Chondrocyte (in vitro differentiated cells): ENCODE measurements at places on chromosomes 6 and 20. TPM values are rescaled to one million over a fixed set of nuclear protein-coding genes. Genes with fewer than 3 reads are reported as not detected.

GRCh38 chr6:15672291-15672690 lies 9.5 kb upstream of the DTNBP1 start:
- H3K27ac ChIP-seq: no peak overlapping the region
- H3K27me3 ChIP-seq: peaks cover 27% of the 10 kb centered on the region
- no peak overlapping the region for H3K4me3 ChIP-seq
- no peak for DNase-seq
- H3K4me1 ChIP-seq: no peaks in the 10 kb centered on the region

GRCh38 chr6:17851001-17851719 lies 136.3 kb downstream of the KIF13A start:
- peaks cover 31% of the 10 kb centered on the region for H3K4me1 ChIP-seq
- H3K27me3 ChIP-seq: no peaks in the 10 kb centered on the region
- peaks cover 25% of the 10 kb centered on the region for H3K36me3 ChIP-seq
- no peak for DNase-seq
- H3K4me3 ChIP-seq: peak overlapping the region; percentile 7

HRH3 gene
- total RNA-seq: not detected in 3 replicates

DNA sequence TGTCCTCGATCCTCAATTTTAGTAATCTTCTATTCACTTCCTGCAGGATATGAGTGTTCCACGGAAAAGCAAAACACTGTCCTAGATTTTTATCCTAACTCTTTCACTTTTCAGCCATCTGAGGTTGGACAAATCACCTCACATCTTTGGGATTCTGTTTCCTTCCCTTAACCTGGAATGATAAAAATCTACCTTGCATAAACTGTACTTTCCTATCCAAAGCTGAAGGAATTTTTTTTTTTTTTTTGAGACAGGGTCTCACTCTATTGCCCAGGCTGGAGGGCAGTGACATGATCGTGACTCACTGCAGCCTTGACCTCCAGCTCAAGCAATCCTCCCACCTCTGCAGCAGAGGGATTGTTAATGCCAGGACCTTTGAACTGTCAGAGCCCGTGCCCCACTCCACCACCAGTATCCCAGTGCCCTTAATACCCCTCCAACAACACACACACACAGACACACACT lies 20.5 kb downstream of the CAPN11 start:
- no peak for DNase-seq
- H3K27me3 ChIP-seq: no peaks in the 10 kb centered on the region
- H3K4me1 ChIP-seq: peaks cover 29% of the 10 kb centered on the region
- no peak overlapping the region for H3K4me3 ChIP-seq

GRCh38 chr6:35014786-35015185 lies 125.7 kb downstream of the ANKS1A start:
- peaks cover 3% of the 10 kb centered on the region for H3K36me3 ChIP-seq
- H3K27ac ChIP-seq: no peak overlapping the region
- no peaks in the 10 kb centered on the region for H3K27me3 ChIP-seq
- peaks cover 52% of the 10 kb centered on the region for H3K4me1 ChIP-seq
- DNase-seq: no peak
- no peak overlapping the region for H3K4me3 ChIP-seq

DNA sequence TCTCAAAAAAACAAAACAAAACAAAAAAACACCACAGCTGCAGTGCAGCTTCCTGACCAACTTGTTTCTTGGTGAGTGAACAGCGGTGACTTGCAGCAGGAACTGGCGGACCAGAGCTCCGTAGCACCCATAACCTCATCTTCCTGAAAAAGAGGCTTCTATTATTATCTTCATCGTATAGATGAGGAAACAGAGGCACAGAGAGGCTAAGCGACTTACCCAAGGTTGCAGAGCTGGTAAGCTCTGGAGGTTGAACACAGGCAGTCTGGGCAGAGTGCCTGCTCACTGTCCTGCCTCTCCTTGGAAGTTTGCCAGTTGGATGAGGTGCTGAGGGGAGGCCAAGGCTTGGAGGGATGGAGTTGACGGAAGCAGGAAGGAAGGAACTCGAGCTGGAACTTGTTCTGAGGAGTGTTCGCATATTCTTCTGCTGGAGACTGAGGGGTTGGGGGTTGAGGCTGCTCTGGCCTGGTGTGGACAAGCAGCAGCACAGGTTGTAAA lies 47.9 kb upstream of the CCDC167 start:
- H3K27me3 ChIP-seq: peaks cover 2% of the 10 kb centered on the region
- no peak overlapping the region for H3K27ac ChIP-seq
- no peaks in the 10 kb centered on the region for H3K36me3 ChIP-seq
- H3K4me1 ChIP-seq: peaks cover 5% of the 10 kb centered on the region
- no peak overlapping the region for H3K4me3 ChIP-seq

CRISP3 gene
- not detected in 3 replicates for total RNA-seq

- no peaks in the 10 kb centered on the region for H3K27me3 ChIP-seq
- H3K4me3 ChIP-seq: no peak overlapping the region
Observed at GRCh38 chr6:91865889-91866288, 1279.0 kb upstream of the MAP3K7 start.

- no peak for DNase-seq
- no peaks in the 10 kb centered on the region for H3K27me3 ChIP-seq
- no peak overlapping the region for H3K4me3 ChIP-seq
Observed at GRCh38 chr6:39543950-39544349, 181.3 kb downstream of the KIF6 start.

- H3K36me3 ChIP-seq: no peaks in the 10 kb centered on the region
- H3K27me3 ChIP-seq: no peaks in the 10 kb centered on the region
- H3K4me1 ChIP-seq: peaks cover 15% of the 10 kb centered on the region
- H3K4me3 ChIP-seq: no peak overlapping the region
- DNase-seq: no peak
- H3K27ac ChIP-seq: no peak overlapping the region
Observed at GRCh38 chr6:134111062-134111677, 58.7 kb upstream of the SLC2A12 start.
